Stimulated activated CD4-positive, alpha-beta T cell treated with anti-CD3 and anti-CD28 coated beads, Interleukin-1b, Interleukin-23, amount 100 ng/mL, for 4 hours (primary cell): ENCODE measurements at places on chromosomes 13 and 19.

DNA sequence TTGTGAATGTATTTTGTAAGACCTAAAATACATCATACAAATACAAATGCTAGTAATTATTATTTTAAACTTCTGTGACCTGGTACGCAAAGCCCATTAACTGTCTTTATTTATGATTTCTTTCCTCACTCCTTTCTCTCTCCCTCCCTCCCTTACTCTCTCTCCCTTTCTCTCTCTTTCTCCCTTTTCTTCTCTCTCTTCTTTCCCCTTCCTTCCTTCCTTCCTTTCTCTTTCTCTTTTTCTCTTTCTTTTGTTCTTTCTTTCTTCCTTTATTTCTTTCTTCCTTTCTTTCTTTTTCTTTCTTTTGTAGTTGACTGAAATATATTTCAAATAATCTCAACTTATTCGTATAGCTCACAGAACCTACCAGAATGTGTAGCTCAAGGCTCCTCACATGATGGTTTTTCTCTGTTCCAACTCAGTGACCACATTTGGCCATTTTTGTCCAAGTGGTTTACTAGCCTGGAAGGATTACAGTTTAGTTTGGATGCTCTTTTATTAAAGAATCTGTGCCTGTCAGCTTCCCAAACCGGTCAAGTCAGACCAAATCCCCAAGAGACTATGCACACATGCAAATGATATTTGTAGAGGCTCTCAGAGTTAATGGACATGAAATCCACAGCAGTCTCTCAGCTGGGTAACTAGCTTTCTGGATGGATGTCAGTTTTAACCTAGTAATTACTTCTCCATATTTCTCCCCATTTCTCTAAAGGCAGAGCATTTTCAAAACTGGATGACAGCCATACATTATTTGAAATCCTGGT, 71.7 kb downstream of the POSTN start:
- no peak for DNase-seq

GRCh38 chr13:50866817-50867636, 23.5 kb upstream of the DLEU7 start:
- DNase-seq = no peak

DNA sequence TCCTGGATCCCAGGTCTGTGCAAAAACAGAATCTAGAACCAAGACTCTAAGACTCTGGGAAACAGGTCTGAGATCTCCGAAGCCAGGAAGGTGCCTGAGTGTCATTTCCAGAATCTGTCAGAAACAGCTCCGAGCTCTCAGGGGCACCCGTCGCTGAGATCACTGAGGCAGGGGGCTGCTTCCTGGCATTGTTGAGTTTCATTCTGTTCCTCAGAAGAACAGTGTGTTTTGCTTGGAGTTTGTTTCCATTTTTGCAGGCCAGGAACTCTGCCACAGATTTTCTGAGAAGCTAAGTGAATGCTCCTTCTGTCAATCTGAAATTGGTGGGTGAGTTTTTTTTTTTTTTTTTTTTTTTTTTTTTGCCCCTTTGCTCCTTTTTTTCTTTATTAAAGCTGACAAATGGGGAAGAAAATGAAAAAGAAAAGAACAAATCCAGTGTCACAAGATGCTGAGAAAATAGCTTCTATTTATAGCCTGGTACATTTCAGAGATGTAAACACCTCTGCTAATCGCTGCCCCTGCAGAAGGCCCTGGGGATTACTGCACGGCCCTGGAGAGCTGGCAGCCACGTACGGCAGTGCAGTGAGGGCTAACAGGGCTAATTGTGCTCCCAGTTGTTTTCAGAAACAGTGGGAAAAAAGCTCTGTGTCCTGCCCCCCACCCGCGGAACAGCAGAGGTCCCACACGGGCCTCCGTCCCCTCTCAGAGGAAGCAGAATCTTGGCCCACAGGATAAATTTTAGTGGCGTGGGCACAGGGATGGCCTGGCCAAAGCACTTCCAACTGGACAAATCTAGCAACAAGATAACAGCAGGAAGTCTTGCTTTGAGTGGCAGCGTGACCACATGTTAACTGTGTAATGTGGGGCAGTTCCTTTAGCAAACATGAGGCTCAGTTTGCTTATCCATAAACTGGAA, 237.6 kb upstream of the IRS2 start:
- no peak for DNase-seq

- DNase-seq = no peak
Observed at GRCh38 chr13:28478127-28478526, 16.8 kb downstream of the FLT1 start.
